ENCODE measurements at places on chromosomes 12 and 14. TPM values are rescaled to one million over a fixed set of nuclear protein-coding genes. Genes with fewer than 3 reads are reported as not detected.

DNA sequence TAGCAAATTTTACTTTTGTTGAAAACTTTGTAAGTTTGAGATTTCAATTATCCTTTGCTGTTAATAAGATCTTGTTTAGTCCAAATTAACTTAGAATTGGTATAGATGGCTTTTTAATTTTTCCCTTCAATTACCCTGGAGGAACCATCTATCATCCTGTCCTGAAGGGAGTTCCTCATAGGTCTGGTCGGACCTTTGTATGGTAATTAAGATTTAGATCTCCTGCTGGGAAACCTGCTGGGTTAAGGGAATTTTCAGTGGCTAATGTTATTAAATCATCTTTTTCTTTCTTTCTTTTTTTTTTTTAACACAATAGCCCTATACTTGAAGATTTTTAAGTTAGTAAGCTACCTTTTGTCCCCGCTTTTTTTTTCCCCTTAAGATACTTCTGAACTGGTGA, 63.0 kb upstream of the PRMT8 start:
- no peak for DNase-seq

Gene SAMD15
- total RNA-seq = 0.82 TPM

Gene TAS2R19
- total RNA-seq = 5.7 TPM

DNA sequence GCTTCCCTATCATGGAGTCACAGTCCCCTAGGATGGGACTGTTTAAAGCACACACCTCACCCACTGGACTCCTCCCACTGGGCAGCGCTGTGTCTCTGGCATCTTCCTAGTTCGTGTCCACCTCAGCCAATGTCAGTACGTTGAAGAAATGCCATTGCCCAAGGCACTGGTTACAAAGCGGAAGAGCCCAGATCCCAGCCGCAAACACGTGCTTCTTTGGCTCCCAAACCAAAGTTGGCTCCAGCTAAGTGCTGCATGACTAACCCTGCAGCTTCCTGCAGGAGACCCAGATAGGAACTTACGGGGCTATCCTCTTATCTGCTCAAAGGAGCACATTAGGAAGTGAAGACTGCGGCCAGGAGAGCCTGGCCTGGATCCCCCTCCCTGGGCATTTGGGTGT, 9.3 kb downstream of the SYNE3 start:
- no peak for DNase-seq

DNA sequence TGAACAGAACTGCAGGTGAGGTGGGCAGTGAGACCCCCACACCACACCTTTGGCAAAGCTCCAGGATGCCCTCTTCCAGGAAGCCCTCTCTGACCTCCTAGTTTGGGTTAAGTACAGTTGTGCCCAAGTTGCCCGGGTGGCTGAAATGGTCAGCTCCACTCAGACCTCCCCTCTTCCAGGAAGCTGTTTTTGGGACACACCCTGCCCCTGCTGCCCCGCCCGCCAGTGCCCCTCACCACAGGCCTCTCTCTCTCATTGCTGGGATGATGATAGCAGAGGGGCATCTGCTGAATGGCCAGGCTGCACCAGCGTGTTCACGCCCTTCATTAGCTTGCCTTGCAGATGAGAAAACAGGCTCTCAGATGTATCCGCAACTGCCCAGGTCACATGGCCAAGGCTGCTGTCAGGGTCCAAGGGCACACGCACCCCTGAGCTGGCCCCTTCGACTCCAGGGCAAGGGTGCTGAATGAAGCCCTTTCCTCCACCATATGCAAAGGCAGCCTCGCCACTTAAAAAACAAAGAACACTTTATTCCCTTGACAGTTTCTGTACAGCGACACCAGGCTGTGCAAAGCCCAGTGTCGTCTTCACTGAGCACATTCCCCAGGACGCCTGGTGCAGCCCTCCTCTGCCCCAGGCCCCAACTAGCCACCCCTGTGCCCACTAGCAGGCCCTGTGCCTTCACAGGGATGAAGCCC, 15.5 kb downstream of the SLC25A29 start:
- no peak for DNase-seq

Gene CPNE6
- not detected for total RNA-seq

Gene ERBB3
- total RNA-seq = 101 TPM

- no peak for DNase-seq
Observed at GRCh38 chr12:52600475-52600874, 788 bp downstream of the KRT72 start.

GRCh38 chr14:69315301-69315700, 55.3 kb downstream of the GALNT16 start:
- no peak for DNase-seq

Gene HRK
- 1.3 TPM for total RNA-seq

Gene BIN2
- 0.18 TPM for total RNA-seq

- peak; percentile 6 for DNase-seq
Observed at GRCh38 chr14:65792208-65792905, 379.8 kb downstream of the FUT8 start.

DNA sequence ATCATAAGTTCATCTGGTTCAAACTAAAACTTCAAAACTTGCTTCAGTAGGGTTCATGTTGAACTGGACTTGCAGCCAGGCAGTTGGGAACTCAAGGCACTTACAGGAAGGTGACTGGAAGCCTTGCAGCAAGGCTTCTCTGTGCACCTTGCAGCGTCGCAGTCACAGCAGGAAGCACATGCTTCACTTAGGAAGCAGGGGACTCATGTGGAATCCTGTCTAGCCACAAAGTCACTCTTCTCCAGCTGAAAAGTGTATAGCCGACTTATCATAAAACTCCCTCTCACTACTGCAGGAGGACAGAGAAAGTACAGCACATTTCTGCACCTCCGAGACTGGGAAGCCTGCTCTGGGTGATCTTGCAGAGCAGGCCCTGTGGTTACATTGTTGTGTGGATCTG, 114.0 kb upstream of the PRB2 start:
- no peak for DNase-seq

Gene HNRNPC
- total RNA-seq = 536 TPM

Gene CARMIL3
- total RNA-seq = 0.88 TPM

Gene TAS2R14
- 3.1 TPM for total RNA-seq

DNA sequence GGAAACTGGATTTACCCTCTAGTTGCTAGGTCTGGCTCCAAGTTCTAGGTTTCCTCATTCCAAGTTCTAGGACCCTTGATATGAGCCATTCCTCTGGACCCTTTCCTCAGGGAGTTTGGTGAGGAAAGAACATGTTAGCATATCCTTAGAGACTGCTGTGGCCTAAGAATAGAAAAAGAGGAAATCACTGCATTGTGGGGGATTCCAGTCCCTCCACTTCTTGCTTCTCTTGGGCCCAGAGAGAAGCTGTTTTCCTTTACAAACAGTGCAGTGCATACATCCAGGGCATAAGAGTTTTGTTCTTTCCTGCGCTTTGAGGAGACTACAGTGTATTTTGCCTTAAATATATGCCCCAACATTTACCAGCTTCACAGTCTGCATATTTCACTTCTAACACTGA, 59.0 kb downstream of the LLPH start:
- DNase-seq = no peak

DNA sequence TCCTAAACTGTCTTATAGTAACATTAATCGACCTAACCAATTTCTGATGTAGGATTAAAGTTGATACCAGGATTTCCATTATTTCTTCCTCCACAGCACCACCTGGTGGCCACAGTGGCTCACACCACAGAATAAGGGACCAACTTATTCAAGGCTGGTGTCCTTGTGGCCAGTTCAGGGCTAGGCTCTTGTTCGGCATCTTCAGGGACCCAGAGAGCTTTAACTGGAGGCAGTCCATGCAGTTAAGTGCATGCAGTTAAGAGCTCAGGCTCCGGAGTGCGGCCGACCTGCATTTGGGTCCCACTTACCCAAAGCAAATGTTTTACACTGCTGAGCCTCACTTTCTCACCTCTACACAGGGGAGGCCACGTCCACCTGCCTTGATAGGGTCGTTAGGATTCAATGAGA, 42.0 kb upstream of the GPR68 start:
- peak; percentile 74 for DNase-seq

Gene CMTM5
- total RNA-seq = not detected

DNA sequence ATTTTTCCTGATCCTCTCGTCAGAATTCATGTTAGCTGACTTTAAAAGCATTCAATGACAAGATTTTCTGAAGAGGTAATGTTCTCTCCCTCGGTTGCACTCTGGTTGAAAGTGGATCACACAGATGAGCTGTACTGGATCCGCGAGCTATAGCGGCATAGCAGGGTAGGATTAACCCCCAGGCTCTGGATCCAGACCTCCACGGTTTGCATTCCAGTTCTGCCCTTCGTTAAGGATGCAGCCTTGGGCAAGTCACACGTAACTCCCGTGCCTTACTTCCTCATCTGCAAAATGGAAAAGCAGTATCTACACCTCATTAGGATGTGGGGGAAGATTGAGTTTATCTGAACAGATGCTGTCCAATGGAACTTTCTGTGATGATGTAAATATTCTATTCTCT, 13.8 kb downstream of the CCDC92 start:
- DNase-seq = no peak

Gene STON2
- 37.1 TPM for total RNA-seq

Gene MGST1
- total RNA-seq = 122 TPM

GRCh38 chr12:124995200-124995961, 1.9 kb downstream of the BRI3BP start:
- no peak for DNase-seq

Gene FOXN4
- total RNA-seq = 0.95 TPM

- DNase-seq = no peak
Observed at GRCh38 chr12:84874825-84875139, 37.8 kb downstream of the SLC6A15 start.

GRCh38 chr14:20331053-20331613, 1.9 kb downstream of the CCNB1IP1 start:
- DNase-seq = no peak

GRCh38 chr14:68577802-68578541, 214.9 kb downstream of the ZFP36L1 start:
- DNase-seq = peak; percentile 84

Gene GSG1
- not detected for total RNA-seq

DNA sequence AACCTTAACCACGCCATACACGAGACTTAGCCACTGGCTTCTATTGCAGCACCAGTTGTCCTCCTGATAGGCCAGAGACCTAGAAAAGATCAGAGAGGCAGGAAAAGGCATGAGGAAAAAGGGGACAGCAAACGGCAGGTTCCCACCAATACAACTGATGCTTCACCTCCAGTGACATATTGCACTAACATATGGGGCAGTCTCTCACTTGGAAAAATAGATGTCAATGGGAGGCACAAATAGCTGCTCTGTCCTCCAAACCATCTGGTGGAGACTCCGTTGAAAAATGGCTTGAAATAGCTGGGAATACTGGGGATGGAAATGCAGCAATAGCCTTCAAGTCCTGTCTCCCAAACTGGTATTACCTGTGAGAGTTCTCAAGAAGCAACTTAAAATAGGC, 20.3 kb downstream of the SLC8A3 start:
- DNase-seq = no peak

DNA sequence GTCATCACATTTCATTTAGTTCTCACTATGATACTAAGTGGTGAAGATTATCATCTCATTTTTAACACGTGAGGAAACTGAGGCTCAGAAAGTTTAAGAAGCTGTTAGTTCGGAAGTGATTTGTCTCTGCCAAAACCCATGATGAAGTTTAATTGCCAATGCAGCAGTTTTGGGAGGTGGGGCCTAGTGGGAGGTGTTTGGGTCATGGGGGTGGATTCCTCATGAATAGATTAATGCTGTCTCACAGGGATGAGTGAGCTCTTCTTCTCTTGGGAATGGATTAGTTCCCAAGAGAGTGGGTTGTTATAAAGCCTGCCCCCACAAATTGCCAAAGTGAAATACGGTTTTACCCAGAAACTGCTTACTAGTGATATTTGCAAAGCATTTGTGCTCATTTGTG, 91.5 kb upstream of the IGF1 start:
- DNase-seq = no peak

DNA sequence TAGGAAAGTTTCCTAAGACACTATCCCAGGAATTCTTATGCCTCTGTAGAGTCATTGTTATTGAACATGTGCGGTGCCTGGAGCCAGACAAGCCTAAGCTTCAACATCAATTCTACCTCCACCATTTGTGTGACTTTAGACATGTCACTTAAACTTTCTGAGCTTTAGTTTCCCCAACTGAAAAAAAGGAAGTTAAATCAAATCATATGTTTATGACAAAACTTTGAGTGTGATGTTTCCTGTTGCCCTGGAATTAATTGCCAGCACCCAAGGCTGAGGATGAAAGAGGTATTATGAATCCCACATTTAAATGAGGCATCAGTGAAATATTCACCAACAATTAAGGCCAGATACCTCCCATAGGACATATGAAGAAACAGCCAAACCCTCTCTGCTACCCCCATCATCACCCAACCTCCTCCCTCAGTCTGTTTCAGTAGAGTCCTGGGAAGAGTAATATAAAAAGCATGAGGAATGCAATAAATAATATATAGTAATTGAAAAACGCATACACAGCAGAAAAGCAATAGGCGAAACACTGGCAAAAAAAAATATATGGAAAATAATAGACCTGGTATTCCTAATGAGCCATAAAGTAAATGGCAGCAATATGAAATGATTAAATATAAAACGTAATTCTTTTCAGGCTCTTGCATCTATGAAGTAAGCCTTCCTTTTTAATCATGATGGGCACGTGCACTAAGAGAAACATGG, 182.0 kb upstream of the DCN start:
- DNase-seq = no peak

DNA sequence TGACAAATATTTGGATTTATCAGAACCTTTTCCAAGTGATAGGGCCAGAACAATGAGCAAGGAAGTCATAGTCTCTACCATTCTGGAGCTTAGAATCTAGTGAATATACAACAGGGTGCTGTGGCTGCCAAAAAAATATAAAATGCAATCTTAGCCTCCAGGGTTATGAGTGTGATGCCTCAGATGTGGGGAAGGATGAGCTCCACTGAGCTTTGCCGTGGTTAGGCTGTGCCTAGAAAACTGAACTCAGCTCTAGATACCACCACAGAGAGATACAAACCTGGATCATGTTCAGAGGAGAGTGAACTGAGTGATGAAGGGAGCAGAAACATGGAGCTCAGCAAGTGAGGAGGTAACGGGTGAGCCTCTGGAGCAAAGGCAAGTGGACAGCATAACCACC, 138.1 kb upstream of the HIF1A start:
- no peak for DNase-seq

GRCh38 chr14:21118933-21119332, 18.1 kb downstream of the TMEM253 start:
- no peak for DNase-seq

Gene AICDA
- not detected for total RNA-seq

GRCh38 chr12:33587354-33587753, 147.7 kb upstream of the SYT10 start:
- no peak for DNase-seq

All from Caco-2 (cell line).